ENCODE measurements at places on chromosomes 12 and 14.
A peak's percentile ranks its signal among the peaks of the same experiment; 100 is the strongest.

- DNase-seq: no peak
These were observed 24.7 kb upstream of the NPFF start for GRCh38 chr12:53532021-53532420.

DNA sequence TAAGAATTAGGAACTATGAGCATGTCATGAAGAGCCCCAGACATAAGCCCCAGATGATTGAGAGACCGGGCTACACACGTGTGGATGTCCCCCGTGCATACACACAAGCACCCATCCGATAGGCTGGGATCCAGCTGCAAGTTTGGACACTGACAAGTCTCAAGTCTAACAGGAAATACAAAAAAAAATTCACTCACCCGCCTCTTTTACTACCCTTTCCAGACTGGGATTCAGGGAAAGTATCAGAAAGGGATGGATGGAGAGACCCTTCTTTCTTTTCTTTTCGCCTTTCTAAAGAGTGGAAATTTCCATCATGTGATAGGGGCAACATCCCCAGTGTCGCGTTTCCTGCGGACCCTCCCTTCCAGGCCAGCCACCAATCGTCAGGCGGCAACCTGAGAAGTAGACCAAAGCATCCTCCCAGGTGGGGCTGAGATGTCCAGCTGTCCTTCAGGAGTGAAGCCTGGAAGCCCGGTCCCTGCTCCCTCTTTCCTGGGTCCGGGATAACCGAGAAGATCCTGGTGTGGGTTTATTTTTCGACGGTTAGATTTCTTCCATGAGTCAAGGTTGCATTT is 6.4 kb upstream of the SLC38A4 start:
- no peak for DNase-seq

DNA sequence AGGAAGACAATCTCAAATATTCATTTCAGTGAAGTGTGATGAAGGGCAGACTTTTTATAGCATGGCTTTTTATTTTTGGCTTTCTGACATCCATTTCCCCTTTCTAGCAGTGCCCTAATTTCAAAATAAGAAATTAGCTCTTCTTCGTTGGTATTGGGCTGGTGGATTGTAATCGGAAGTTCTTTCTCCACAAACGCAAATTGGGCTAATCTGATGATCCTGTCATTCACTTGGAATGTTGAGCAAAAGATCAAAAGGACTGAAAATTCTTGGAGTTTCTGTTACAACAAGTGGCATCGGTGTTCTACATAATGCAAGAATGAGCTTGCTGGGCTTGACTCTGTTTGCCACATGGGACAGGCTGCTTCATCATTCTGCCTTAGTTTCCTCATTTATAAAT is 1182.8 kb downstream of the FLRT2 start:
- no peak for DNase-seq

DNA sequence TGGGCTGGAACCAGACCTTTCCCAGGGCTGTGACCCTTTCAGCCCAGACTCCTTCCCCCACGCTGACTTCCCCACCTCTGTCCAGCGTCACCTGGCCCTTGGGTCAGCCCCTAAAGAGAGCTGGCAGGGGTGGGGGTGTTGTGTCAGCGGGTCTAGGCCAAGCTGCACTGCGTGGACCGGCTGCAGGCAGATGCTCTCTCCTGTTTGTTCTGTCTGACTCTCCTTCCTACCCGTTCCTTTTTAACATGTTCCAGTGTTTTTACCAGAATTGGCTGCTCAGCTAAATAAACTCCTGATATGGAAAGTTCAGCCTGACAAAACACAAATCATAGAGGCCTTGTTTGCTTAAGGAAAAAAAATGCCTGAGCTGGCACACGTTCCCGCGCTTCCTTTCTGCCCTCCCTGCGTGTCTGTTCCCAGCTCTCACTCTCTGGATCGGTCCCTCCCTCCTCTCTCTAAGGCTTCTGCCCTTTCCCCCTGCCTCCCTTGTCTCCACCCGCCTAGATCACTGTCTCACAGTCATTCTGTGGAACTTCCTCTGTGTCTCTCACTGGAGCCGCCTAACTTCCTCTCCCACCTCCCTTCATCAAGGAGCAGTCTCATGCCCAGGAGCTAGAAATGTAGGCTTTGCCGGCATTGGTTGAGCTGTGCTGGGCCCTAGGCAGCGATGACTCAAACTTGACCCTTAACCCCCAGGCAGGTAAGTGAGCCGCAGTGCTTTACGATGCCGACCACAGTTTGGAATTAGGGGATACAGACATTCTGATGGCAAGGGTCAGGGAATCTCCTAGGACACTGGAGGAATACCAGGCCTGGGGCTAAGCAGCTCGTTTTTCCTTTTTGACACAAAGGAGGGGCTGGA is 15.5 kb upstream of the MLXIP start:
- DNase-seq: no peak

DNA sequence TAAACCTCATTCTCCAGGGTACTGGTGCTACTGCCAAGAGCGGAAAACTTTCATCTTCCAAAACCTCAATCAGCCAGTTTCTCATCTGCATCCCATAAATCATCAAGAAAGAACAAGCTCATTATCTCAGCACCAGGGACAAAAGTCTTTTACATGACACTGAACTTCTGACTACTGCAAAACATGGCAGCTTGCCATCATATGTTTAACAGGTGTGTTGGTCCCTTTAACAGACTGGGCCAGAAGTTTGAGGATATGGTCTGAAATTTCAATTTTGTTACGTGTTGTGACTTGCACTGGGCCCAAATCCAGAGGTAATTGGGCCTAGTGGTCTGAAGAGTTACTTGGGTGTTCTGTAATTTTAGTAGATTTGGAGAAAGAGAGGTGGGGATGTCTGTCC is 305.4 kb upstream of the SEL1L start:
- no peak for DNase-seq

GRCh38 chr14:71062581-71063303 is 155.5 kb downstream of the PCNX1 start:
- no peak for DNase-seq

DNA sequence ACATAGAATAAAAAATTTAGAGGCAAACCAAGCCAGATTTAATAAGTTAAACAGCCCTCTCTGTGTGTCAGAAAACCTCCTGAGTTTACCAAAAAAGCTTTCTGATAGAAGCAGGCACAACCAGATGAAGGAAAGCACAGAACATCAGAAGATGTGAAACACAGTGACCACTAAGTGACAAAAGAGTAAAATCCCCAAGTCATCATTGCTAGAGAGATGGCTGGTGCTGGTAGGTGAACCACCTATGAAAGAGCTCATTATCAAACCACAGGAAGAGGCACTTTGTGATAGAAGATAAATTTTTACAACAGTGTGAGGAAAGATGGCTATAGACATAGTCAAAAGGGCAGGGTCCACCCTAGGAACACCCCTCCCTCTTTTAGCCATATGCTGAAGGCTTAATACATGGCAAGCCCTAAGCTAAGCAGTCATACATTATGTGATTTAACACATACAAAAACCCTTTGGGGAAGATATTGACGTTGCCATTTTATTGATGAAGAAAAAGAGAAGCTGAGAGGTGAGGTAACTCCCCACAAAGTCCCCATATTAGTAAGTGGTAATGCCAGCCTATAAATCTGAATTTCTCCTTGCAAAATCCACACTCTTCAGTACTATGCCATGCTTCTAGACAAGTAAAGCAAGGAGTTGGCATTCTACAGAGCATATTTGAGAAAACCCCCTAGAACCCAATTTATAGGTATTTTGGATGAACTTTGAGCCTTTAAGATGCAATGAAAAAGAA is 449.9 kb downstream of the LRIG3 start:
- DNase-seq: no peak

GRCh38 chr12:104171785-104172569 is 34.0 kb upstream of the NFYB start:
- DNase-seq: no peak

DNA sequence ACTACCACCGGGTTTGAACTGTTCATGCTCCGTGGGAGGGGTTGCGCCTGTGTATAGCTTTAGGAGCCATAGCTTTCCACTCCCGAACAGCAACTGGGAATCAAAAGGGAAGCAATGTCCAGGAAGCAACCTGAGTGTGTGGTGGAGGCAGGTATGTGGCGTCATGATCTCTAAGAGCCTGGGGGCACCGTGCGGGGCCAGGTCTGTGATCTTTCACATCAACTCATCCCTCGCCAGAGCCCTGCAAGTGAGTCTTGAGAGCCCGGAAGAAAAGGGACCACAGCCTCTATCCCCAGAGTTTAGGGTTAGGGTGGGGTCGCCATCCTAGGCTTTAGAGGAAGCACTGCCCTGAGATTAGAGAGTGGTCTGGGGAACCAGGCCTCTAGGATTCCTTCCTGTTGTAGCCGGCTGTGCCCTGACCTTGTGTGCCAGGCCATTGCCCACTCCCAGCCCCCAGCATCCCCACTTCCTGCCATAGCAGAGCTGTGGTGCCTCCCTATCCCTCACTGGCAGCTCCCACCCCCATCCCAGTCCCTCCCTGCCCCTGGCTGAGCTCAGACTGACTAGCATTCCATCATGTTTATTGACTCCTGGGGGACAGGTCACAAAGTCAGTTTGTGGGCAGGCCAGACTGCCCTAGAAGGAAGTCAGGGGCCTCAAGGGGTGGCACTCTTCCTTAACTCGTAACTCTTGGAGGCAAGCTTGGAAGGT is 745 bp upstream of the ADCY4 start:
- DNase-seq: no peak

DNA sequence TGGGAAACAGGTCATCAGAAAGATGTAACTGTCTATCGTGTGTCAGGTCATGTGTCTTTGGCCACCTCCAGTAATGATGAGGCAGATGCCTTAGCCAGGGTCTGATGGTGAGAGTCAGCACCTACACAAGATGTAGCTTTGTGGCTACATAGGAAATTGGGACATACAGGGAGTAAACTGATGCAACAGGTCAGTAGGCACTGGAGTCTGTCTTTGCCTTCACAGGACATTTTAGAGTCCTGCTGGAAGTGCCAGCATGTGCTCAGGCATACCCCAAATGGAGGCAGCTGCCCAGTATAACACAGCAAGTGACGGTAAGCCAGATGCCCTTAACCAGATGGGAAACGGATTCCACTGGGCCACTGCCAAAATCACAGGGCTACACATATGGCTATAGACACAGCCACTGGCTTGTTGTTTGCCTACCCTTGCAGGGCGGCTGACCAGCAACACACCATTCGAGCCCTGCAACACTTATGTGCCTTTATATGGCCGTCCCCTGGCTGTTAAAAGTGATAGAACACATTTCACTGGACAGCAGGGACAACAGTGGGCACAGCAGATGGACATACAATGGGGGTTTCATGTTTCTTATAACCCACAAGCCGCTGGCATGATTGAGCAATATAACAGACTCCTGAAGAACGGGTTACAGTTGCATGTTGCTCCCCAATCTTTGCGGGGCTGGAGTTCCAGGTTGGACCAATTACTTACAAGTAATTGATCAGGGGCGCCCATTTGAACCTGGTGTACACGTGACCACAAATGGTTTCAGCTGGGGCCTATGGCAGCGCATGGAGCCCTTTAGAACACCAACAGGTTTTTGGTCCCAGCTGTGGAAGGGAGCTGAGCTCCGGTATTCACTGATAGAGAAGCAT is 12.9 kb upstream of the RNASE12 start:
- DNase-seq: no peak

DNA sequence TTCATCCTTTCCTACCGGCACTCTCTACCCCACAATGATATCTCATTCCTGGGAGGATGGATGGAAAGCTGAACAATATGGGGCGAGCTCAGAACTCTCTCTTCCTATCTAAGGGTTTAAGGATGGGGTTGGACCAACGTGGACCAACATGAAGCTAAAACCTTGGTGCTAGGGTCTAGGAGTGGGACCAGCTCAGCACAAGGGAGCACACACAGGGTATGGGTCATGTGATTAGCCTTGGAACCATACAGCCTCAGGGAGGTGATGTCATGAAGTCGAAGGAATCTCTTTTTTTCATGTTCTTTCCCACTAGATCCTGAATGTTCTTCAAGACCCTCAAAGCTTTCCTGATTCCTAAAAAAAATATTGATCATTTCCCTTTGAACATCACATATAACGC is 3.3 kb downstream of the GUCY2C start:
- DNase-seq: no peak

- DNase-seq: no peak
These were observed 7.9 kb downstream of the FAIM2 start for GRCh38 chr12:49895773-49896172.

- peak; percentile 47 for DNase-seq
These were observed 30.4 kb upstream of the KCNA5 start for GRCh38 chr12:5013266-5013730.

GRCh38 chr14:61416591-61416990 is 95.2 kb downstream of the PRKCH start:
- DNase-seq: no peak

GRCh38 chr14:62604524-62604923 is 440.7 kb downstream of the KCNH5 start:
- no peak for DNase-seq

DNA sequence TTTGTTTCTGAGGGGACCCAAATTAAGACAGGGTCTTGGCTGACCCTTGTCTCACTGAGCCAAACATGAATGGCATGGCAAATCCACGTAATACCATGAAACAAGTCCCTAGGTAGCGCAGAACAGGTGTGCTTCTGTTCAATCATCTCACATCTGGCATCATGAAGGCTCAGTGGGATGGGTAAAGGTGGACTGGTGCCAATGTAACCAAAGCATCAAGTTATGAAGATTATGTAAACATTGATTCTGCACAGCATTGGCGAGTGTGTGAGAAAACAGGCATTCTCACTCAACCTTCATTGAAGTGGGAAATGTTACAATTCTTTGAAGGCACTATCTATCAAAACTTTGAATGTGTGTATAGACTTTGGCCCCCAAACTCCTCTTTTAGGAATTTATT is 41.9 kb downstream of the PTGER2 start:
- DNase-seq: no peak

DNA sequence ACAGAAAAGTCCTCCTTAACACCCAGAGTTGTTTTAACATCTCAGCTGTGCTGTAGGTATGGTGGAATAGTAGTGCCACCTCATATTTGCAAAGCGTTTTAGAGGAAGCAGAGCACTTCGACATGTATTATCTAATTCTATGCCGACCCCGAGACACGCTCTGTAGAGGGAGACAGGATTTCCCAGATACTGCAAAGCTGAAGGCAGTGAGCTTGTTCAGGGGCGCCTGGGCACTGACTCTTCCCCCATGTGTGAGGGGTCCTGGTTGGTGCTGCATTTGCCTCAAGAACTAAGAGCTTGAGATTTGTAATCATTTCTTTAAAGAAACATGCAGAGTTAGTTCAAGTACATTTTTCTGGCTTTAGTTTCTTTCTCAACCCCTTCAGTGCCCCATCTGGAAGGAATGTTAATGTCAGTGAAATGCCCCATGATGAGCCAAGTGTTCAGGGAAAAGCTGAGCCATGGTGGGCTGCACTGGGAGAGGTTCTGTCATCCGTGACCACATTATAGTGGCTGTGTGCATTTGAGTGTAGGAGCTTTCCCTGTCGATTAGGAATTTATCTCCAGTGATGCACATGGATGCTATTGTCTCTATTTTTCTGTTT is 66.3 kb downstream of the MBIP start:
- no peak for DNase-seq

DNA sequence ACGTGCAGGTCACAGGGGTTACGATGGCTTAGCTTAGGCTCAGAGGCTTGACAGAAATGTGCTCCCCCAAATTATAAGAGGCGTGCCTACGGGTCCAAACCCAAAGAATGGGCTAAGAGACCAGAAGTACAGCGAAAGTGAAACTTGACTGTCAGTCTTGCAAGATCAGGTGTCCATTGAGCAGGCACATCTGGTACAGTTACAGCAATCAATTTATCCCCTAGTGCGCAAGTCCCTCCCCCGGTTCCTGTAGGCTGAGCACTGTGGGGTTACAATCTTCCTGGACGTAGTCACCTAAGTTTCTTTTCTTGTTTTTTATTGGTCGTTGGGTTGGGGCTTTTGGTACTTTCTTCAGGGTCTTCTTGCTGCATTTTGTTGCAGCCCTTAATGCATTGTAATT is 134.2 kb downstream of the UNC79 start:
- no peak for DNase-seq

- no peak for DNase-seq
These were observed 88.1 kb upstream of the ETV6 start for GRCh38 chr12:11561411-11561810.

Measured in posterior cingulate gyrus (tissue), 11 donors.